Effector memory CD4-positive, alpha-beta T cell (primary cell): ENCODE measurements at places on chromosomes 2 and 18.

- H3K36me3 ChIP-seq = no peaks in the 10 kb centered on the region
- H3K4me1 ChIP-seq = no peaks in the 10 kb centered on the region
- no peaks in the 10 kb centered on the region for H3K27me3 ChIP-seq
- H3K4me3 ChIP-seq = no peak overlapping the region
- no peak overlapping the region for H3K27ac ChIP-seq
These were observed 143.3 kb downstream of the MREG start for GRCh38 chr2:215870088-215870490.

DNA sequence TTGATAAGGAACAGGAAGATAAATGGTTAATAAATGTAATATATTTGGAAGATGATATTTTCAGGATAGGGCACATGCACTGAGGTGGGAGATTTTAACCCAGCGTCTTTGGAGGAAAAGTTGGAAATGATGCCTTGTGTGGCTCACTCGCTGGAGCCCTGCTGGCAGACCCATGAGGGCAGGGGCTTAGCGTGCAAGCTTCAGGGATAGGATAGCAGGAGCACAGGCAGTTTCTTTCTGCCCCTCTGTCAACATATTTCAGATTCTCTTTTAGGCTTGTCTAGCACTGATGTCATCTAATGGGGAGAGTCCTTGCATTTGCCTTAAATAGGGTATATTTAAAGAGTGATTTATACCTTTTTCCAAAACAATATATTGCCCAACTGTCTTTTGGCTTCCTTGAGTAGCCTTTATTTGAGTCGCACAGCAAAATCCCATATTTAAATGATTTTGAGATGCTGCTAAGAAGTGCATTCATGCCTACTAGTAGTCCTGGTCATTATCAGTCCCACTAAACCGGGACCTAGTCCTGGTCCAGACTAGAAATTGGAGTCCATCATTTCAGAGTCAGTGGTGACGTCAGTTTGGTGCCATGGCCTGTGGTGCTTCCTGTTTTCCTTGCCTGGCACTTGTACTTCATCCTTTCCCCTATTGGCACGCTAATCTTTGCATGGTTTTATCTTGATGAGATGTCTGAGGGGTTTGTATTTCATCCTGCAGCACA, 45.8 kb downstream of the SH3RF3 start:
- no peaks in the 10 kb centered on the region for H3K36me3 ChIP-seq
- H3K4me3 ChIP-seq = no peak overlapping the region
- H3K27me3 ChIP-seq = no peaks in the 10 kb centered on the region
- no peaks in the 10 kb centered on the region for H3K4me1 ChIP-seq
- H3K27ac ChIP-seq = no peak overlapping the region

GRCh38 chr2:174882416-174882815, 118.1 kb upstream of the CHRNA1 start:
- H3K4me1 ChIP-seq = no peaks in the 10 kb centered on the region
- no peaks in the 10 kb centered on the region for H3K27me3 ChIP-seq
- DNase-seq = no peak

DNA sequence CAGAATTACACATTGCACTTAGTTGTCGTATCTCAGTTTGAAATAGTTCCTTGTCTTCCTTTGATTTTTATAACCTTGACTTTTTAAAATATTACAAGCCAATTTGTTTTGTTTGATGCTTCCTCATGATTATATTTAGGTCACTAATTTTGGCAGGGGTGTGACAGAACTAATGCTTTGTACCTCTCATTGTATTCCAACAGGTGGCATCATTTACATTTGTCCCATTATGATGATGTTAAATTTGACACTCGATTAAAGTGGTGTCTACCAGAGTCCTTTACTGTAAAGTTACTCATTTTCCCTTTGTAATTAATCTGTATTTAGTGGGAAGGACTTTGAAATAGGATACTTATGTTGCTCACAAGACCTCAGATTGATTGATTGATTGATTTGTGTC, 21.5 kb upstream of the MFSD2B start:
- H3K4me1 ChIP-seq = no peaks in the 10 kb centered on the region
- no peak overlapping the region for H3K4me3 ChIP-seq
- no peak overlapping the region for H3K27ac ChIP-seq
- DNase-seq = no peak

GRCh38 chr2:190578158-190579057, 43.9 kb upstream of the NEMP2 start:
- no peak overlapping the region for H3K27ac ChIP-seq
- H3K4me3 ChIP-seq = no peak overlapping the region
- no peaks in the 10 kb centered on the region for H3K27me3 ChIP-seq
- DNase-seq = no peak
- no peaks in the 10 kb centered on the region for H3K36me3 ChIP-seq

DNA sequence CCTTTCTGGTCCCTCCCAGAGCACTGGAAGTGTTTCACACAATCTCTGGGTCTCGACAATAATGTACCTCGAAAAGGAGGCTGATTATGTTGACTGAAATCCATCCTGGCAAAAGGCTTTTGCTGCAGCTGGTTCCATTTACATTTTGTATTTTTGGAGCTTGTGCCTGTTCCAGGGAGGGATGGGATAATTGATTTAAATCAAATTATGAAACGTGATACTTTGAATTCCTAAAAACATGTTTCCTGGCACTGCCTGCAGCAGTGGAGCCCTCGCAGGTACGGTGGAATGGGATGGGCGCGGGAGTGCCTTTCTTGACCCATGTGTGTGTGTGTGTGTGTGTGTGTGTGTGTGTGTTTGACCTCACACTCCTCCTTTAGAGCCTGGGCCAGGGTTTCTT, 455.5 kb upstream of the MEIS1 start:
- no peaks in the 10 kb centered on the region for H3K27me3 ChIP-seq
- H3K36me3 ChIP-seq = no peaks in the 10 kb centered on the region
- no peak for DNase-seq
- H3K4me3 ChIP-seq = no peak overlapping the region
- H3K27ac ChIP-seq = no peak overlapping the region

DNA sequence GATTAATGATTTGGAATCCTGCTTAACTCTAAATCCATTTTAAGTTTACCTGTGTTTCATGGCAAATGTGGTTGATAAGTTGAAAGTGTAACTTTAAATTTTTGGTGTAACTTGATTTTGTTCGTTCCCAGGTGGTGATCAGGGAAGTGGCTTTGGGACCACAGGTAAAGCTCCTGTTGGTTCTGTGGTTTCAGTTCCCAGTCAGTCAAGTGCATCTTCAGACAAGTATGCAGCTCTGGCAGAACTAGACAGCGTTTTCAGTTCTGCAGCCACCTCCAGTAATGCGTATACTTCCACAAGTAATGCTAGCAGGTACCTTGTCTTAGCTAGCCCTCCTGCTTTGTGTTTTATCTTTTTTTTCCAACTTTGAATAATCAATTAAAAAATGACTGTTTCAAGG, 62.8 kb downstream of the AGFG1 start:
- no peaks in the 10 kb centered on the region for H3K4me1 ChIP-seq
- H3K4me3 ChIP-seq = no peak overlapping the region
- no peaks in the 10 kb centered on the region for H3K27me3 ChIP-seq
- DNase-seq = no peak
- peaks cover 64% of the 10 kb centered on the region for H3K36me3 ChIP-seq
- no peak overlapping the region for H3K27ac ChIP-seq

- peaks cover 22% of the 10 kb centered on the region for H3K27me3 ChIP-seq
- H3K27ac ChIP-seq = no peak overlapping the region
- H3K4me3 ChIP-seq = no peak overlapping the region
- no peaks in the 10 kb centered on the region for H3K4me1 ChIP-seq
- no peaks in the 10 kb centered on the region for H3K36me3 ChIP-seq
These were observed 677 bp upstream of the TMEM178A start for GRCh38 chr2:39664888-39665591.

DNA sequence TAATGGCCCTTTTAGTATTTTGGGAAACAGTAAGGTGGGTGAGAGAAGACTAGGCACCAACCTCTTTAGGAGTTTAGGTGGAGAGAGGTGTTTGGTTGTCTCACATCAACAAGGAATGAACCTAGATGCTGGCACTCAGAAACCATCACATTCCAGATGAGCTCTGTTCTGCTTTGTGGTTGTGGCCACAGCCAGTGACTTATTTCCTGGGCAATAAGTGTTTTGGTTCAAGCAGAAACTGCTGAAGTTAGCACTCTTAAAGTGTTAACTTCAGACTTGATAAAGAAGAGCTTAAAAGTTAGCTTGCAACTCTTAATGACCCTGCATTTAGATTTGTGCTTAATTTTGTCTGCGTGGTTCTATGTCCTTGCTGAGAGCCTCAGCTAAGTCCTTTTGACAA, 929.2 kb downstream of the SLC4A3 start:
- no peaks in the 10 kb centered on the region for H3K4me1 ChIP-seq
- no peaks in the 10 kb centered on the region for H3K36me3 ChIP-seq
- DNase-seq = no peak
- no peak overlapping the region for H3K27ac ChIP-seq

DNA sequence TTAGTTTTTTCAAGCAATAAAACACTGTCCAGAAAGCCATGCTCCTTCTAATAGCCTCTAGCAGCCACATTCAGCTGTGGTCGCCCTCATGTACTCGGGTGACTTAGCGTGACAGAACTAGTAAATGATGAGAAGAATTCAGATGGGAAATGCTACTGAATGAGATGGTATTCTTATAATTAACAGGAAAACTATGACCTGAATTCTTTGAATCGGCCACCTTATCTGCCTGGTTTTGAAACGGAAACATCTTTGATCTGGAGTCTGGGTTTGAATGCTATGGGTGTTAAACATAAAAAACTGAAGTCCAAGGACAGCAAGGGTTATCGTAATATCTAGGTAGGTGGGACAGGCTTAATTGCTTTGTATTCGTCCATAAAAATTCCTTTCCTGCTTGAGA, 138.8 kb upstream of the DNMT3A start:
- no peak for DNase-seq
- no peak overlapping the region for H3K27ac ChIP-seq
- H3K4me1 ChIP-seq = no peaks in the 10 kb centered on the region
